ENCODE measurements at places on chromosomes 7 and 10.
A peak's percentile ranks its signal among the peaks of the same experiment; 100 is the strongest.

DNA sequence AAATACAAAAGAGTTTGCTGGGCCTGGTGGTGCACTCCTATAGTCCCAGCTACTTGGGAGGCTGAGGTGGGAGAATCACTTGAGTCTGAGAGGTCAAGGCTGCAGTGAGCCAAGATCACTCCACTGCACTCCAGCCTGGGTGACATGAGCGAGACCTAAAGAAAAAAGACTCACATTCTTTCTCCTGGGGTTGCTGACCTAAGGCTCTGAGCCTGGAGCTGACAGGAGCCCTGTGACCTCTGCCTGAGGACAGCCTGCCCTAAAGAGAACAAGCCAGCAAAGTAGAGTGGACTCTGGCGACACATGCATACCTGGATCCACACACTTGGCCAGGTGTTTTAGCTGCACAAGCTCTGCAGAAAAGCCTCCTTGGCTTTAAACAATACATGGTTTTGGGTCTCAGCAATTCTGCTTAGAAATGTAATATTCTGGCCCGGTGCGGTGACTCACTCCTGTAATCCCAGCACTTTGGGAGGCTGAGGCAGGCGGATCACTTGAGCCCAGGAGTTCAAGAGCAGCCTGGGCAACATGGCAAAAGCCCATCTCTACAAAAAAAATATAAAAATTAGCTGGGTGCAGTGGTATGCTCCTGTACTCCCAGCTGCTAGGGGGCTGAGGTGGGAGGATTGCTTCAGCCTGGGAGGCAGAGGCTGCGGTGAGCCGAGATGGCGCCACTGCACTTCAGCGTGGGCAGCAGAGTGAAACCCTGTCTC is 58.4 kb downstream of the TMEM209 start:
- no peak overlapping the region for H3K27ac ChIP-seq
- H3K27me3 ChIP-seq: no peaks in the 10 kb centered on the region
- H3K36me3 ChIP-seq: no peaks in the 10 kb centered on the region
- H3K4me1 ChIP-seq: peaks cover 24% of the 10 kb centered on the region
- no peak for DNase-seq

DNA sequence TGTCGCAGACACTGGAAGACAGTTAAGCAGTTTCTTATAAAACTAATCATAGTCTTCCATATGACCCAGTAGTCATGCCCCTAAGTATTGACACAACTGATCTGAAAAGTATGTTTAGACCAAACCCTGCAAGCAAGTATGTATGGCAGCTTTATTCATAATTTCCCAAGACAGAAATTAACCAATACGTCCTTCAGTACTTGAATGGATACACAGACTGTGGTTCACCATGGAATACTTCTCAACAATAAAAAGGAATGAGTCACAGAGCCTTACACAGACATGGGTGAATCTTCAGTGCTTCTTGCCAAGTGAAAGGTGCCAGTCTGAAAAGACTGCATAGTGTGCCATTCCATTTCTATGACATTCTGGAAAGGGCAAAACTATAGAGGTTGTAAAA is 50.2 kb upstream of the AKR1E2 start:
- no peak for DNase-seq
- no peaks in the 10 kb centered on the region for H3K36me3 ChIP-seq
- no peaks in the 10 kb centered on the region for H3K27me3 ChIP-seq
- H3K4me1 ChIP-seq: peaks cover 3% of the 10 kb centered on the region
- H3K27ac ChIP-seq: no peak overlapping the region
- H3K4me3 ChIP-seq: no peak overlapping the region

GRCh38 chr7:116571037-116571436 is 46.2 kb downstream of the CAV1 start:
- DNase-seq: no peak
- no peak overlapping the region for H3K4me3 ChIP-seq
- H3K27ac ChIP-seq: no peak overlapping the region
- H3K4me1 ChIP-seq: peaks cover 3% of the 10 kb centered on the region
- H3K36me3 ChIP-seq: no peaks in the 10 kb centered on the region
- H3K27me3 ChIP-seq: no peaks in the 10 kb centered on the region

GRCh38 chr10:61398366-61399129 is 54.6 kb downstream of the TMEM26 start:
- DNase-seq: no peak
- H3K36me3 ChIP-seq: no peaks in the 10 kb centered on the region
- H3K27me3 ChIP-seq: no peaks in the 10 kb centered on the region
- peaks cover 16% of the 10 kb centered on the region for H3K4me1 ChIP-seq
- peak overlapping the region; percentile 51 for H3K27ac ChIP-seq
- H3K4me3 ChIP-seq: no peak overlapping the region

GRCh38 chr7:51850126-51850525 is 533.5 kb upstream of the COBL start:
- no peaks in the 10 kb centered on the region for H3K4me1 ChIP-seq
- DNase-seq: no peak
- H3K27me3 ChIP-seq: no peaks in the 10 kb centered on the region
- no peak overlapping the region for H3K4me3 ChIP-seq
- peaks cover 1% of the 10 kb centered on the region for H3K36me3 ChIP-seq
- H3K27ac ChIP-seq: no peak overlapping the region

GRCh38 chr10:129839285-129840195 is 124.5 kb downstream of the EBF3 start:
- peaks cover 93% of the 10 kb centered on the region for H3K27me3 ChIP-seq
- no peak overlapping the region for H3K27ac ChIP-seq
- DNase-seq: no peak

- H3K4me1 ChIP-seq: peaks cover 5% of the 10 kb centered on the region
- no peak overlapping the region for H3K27ac ChIP-seq
- H3K27me3 ChIP-seq: peaks cover 56% of the 10 kb centered on the region
- no peak for DNase-seq
- H3K4me3 ChIP-seq: no peak overlapping the region
Measured at GRCh38 chr7:43116451-43116850, 4.0 kb downstream of the HECW1 start.

- no peaks in the 10 kb centered on the region for H3K36me3 ChIP-seq
- H3K4me3 ChIP-seq: no peak overlapping the region
- H3K27me3 ChIP-seq: no peaks in the 10 kb centered on the region
- H3K4me1 ChIP-seq: peaks cover 7% of the 10 kb centered on the region
Measured at GRCh38 chr10:33377658-33378025, 43.2 kb upstream of the NRP1 start.

GRCh38 chr7:50226669-50227068 is 77.8 kb upstream of the IKZF1 start:
- H3K4me3 ChIP-seq: no peak overlapping the region
- H3K27me3 ChIP-seq: no peaks in the 10 kb centered on the region
- no peak for DNase-seq
- no peak overlapping the region for H3K27ac ChIP-seq
- H3K36me3 ChIP-seq: peaks cover 1% of the 10 kb centered on the region

- no peak overlapping the region for H3K4me3 ChIP-seq
- H3K4me1 ChIP-seq: no peaks in the 10 kb centered on the region
- H3K27ac ChIP-seq: no peak overlapping the region
- DNase-seq: no peak
- H3K36me3 ChIP-seq: no peaks in the 10 kb centered on the region
- no peaks in the 10 kb centered on the region for H3K27me3 ChIP-seq
Measured at GRCh38 chr7:46109437-46109836, 188.4 kb upstream of the IGFBP3 start.

GRCh38 chr10:110207805-110208613 is 604 bp downstream of the MXI1 start:
- peaks cover 15% of the 10 kb centered on the region for H3K27me3 ChIP-seq
- H3K4me3 ChIP-seq: peak overlapping the region; percentile 98
- H3K36me3 ChIP-seq: no peaks in the 10 kb centered on the region
- H3K27ac ChIP-seq: peak overlapping the region; percentile 96
- DNase-seq: no peak

- H3K4me3 ChIP-seq: no peak overlapping the region
- no peaks in the 10 kb centered on the region for H3K36me3 ChIP-seq
- no peaks in the 10 kb centered on the region for H3K4me1 ChIP-seq
- DNase-seq: no peak
Measured at GRCh38 chr7:114910787-114911186, 11.1 kb upstream of the MDFIC start.

DNA sequence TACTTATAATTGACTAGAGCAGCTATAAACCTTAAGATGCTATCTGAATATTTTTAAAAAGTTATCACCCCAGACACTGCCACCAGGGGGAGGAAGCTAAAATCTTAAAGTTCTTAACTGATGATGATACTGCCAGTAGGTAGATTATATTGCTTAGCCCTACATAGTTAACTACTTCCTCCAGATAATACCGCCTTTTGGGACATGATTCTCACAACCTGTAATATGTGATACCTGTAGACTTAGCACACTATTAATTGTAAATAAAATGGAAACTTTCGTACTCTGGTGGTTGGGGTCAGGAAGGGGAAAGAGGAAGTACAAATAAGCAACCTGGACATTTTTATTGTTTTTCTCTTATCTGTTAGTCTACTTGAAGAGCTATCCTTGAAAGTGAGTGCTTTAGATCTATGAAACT is 268.9 kb downstream of the ADK start:
- no peaks in the 10 kb centered on the region for H3K27me3 ChIP-seq
- no peak overlapping the region for H3K4me3 ChIP-seq
- no peak overlapping the region for H3K27ac ChIP-seq
- peaks cover 25% of the 10 kb centered on the region for H3K4me1 ChIP-seq
- DNase-seq: no peak
- peaks cover 12% of the 10 kb centered on the region for H3K36me3 ChIP-seq

DNA sequence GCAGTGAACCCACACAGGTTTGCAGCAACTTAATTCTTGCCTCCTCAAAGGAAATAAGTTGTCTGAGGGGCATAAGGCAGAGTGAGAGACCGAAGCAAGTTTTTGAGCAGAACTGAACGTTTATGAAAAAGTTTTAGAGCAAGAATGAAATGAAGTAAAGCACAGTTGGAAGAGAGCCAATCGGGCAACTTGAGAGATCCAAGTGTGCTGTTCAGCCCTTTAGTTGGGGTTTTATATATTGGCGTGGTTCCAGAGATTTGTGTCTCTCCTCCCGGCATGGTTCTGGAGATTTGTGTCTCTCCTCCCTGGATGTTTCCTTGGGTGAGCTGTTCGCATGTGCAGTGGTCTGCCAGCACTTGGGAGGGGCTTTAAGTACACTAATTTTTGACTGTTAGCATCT is 141.4 kb upstream of the DGKB start:
- no peaks in the 10 kb centered on the region for H3K27me3 ChIP-seq
- no peak overlapping the region for H3K4me3 ChIP-seq
- no peaks in the 10 kb centered on the region for H3K36me3 ChIP-seq
- H3K4me1 ChIP-seq: no peaks in the 10 kb centered on the region
- no peak overlapping the region for H3K27ac ChIP-seq

DNA sequence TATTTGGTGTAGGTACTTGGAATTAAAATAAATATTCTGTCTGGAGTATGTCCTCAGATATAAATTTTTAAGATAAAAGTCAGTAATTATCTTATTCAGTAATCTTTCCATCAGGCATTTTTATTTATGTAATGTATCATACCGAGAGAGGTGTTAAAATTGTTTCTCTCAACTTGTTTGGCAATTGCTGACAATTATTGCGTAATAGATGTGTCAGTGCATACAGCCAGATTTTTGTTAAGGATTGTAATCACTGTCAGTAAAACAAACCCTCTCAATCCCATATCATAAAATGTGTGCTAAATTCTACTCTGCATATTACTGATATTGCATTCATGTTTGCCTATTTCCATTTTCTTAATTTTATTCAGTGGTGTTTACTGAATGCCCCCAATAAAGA is 69.2 kb downstream of the CNTNAP2 start:
- H3K4me1 ChIP-seq: no peaks in the 10 kb centered on the region
- no peak overlapping the region for H3K27ac ChIP-seq
- no peak overlapping the region for H3K4me3 ChIP-seq
- no peak for DNase-seq
- no peaks in the 10 kb centered on the region for H3K36me3 ChIP-seq
- H3K27me3 ChIP-seq: no peaks in the 10 kb centered on the region

DNA sequence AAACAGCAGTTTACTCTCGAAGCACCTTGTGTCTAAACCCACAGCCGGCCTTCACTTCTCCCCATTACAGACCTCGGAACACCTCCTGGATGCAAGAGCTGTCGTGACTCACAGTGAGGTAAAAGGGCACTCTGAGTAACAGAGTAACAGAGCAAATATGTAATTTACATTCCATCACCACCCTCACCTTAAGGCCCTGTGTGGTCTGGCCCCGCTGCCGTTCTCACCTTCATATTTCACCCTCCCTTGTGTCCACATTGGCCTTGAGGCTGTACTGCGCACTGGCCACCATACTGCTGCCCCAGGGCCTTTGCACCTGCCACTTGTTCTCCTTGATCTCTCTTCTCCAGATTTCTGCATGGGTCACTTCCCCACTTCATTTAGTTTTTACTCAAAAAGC is 12.6 kb downstream of the FFAR4 start:
- DNase-seq: no peak
- H3K4me3 ChIP-seq: no peak overlapping the region
- H3K4me1 ChIP-seq: peaks cover 12% of the 10 kb centered on the region
- no peak overlapping the region for H3K27ac ChIP-seq

DNA sequence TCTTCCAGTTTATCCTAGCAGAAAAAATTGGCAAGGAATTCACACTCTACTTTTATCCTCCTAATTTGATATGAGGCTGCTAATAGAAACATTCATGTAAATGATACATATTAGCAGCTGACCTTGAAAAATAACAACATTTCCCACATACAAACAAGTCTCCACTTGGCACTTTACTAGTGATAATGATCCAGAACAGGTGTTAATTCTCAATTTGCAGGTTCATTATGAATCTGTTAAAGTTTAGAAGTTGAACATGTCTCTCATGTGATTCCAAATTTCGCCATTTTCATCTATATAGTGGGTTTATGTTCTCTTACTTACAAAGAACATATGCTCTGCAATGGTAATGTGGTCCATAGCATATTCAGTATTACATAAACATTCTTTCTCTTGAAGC is 1396.8 kb upstream of the LRRTM3 start:
- no peaks in the 10 kb centered on the region for H3K27me3 ChIP-seq
- no peaks in the 10 kb centered on the region for H3K4me1 ChIP-seq
- no peaks in the 10 kb centered on the region for H3K36me3 ChIP-seq
- DNase-seq: no peak
- no peak overlapping the region for H3K4me3 ChIP-seq
- H3K27ac ChIP-seq: no peak overlapping the region

- no peaks in the 10 kb centered on the region for H3K27me3 ChIP-seq
- H3K4me3 ChIP-seq: no peak overlapping the region
- peaks cover 3% of the 10 kb centered on the region for H3K4me1 ChIP-seq
- H3K36me3 ChIP-seq: no peaks in the 10 kb centered on the region
- H3K27ac ChIP-seq: no peak overlapping the region
Measured at GRCh38 chr10:57818522-57818921, 449.2 kb downstream of the IPMK start.

DNA sequence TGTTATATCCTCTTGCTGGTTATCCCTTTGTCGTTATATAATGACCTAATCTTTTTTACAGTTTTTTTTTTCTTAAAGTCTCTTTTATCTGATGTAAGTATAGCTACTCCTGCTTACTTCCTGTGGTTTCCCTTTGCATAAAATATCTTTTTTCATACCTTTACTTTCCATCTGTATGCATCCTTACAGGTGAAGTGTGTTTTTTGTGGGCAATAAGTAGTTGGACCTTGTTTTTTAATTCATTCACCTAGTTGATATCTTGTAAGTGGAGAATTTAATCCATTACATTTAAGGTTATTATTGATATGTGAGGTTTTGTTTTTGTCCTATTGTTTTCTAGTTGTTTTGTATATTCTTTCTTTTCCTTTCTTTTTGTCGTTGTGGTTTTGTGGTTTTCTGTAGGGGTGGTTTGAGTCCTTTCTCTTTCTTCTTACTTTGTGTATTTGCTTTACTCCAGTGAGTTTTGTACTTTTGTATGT is 168.6 kb downstream of the MLLT10 start:
- H3K4me3 ChIP-seq: no peak overlapping the region
- peaks cover 8% of the 10 kb centered on the region for H3K4me1 ChIP-seq
- peak overlapping the region; percentile 58 for H3K27ac ChIP-seq
- DNase-seq: no peak
- peaks cover 52% of the 10 kb centered on the region for H3K36me3 ChIP-seq

- H3K4me1 ChIP-seq: no peaks in the 10 kb centered on the region
- H3K27me3 ChIP-seq: no peaks in the 10 kb centered on the region
- no peak for DNase-seq
- H3K4me3 ChIP-seq: no peak overlapping the region
- H3K36me3 ChIP-seq: peaks cover 43% of the 10 kb centered on the region
- H3K27ac ChIP-seq: no peak overlapping the region
Measured at GRCh38 chr7:129665013-129665401, 53.5 kb downstream of the NRF1 start.
